ENCODE measurements at places on chromosomes 3 and 15.

DNA sequence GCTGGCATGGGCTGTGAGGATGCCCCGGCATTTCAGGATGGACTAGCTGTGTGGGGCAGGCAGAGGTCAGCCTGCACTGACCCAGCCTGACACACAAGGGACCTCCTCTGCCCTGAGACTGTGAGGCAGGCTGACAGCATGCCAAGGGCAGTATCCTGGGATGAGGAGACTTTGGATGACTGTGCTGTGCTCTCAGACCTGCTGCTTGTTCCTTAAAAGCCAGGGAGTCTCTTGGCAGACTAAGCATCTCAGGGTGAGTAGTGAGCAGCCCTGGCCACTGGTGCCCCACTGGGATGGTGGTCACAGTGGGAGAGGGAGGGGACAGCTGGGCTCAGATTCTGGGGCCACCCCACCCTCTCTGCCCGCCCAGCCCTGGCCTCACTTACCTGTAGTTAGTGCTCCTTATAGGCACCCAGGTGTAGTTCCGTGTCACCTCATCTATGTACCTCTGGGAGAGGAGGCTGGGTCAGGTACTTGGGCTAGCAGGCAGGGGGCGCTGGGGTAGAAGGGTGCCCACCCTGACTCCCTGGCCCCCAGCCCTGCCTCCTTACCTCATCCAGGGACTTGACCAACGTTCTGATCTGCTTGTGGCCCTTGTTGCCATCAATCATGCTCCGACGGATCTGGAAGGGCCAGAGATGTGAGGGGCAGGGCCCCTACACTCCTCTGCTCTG is 16.1 kb upstream of the TMEM115 start:
- DNase-seq: no peak

GRCh38 chr3:64650096-64650622 is 37.6 kb downstream of the ADAMTS9 start:
- no peak for DNase-seq

- DNase-seq: no peak
Measured at GRCh38 chr15:58568157-58568571, 136.4 kb downstream of the LIPC start.

DNA sequence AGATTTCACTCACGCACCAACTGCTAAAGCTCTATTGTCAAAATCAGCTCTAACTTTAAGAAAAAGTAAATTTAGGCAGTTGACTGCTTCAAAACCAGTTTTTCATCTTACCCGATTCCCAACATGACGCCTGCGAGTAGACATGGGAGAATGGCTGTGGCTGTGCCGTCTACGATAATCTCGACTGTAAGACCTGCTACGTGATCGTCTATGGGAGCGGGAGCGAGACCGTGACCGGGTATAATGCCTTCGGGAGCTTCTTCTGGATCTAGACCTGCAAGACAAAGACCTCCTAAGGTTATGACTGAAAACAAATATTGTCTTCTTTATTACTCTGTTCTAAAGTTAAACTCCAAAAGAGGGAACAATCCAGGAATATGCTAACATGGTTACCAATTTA is 12.5 kb downstream of the TRA2B start:
- no peak for DNase-seq

DNA sequence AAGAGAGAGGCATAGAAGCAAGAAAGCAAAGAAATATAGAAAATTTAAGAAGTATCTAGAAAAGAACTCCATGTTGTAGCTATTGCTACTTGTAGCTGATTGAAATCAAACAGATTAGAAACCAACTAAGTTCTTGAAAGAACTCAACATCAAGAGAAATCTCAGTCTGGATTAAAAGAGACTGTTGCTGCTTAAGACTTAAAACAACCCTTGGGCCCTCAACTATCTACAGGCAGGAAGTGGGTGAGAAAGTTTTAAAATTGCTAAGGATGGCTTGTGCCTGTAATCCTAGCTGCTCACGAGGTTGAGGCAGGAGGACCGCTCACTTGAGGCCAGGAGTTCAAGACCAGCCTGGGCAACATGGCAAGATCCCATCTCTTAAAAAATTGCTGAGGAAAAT is 39.3 kb upstream of the C15orf61 start:
- DNase-seq: no peak

DNA sequence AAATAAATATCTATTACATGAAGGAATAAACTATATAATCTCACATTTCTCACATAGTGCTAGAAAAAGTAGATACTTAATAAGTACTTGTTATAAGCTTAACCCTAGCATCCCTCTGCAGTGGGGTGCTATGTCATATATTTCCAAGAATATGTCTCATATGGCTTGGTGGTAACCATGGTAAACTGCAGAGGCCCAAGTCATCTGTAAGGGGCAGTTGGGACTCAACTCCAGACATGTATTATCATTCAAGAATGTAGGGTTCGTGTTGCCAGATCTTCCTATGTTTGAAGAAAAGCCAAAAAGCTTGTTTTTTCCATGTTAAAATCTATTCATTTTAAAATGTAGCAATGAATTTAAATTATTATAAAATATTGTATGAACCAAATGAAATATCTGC is 46.2 kb downstream of the ZNF385D start:
- no peak for DNase-seq

GRCh38 chr3:32706348-32707025 is 21.5 kb downstream of the CNOT10 start:
- no peak for DNase-seq

GRCh38 chr3:54665016-54665600 is 262.8 kb downstream of the LRTM1 start:
- no peak for DNase-seq

DNA sequence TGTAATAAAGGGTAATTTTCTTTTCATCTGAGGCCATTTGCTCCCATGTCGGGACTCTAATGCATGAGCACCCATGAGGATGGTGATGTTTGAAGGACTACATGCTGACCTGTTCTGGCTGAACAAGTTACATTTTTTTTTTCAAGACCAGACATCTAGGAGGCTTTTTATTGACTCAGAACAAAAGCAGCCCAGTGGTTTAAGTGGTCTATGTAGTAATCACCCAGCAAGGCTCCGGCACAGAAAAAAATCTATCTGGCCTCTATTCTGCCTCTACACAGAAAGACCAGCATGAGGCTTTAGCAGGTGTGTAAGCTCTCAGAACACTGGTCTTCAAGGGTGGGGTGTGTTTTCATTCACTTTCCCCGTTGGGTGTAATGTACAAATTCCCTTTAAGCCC is 95.1 kb upstream of the ZBED2 start:
- DNase-seq: no peak

- DNase-seq: peak; percentile 33
Measured at GRCh38 chr3:133038089-133038730, at the start of gene TMEM108. Gene TMEM108, plus strand, starts transcription at chr3:133038391.

DNA sequence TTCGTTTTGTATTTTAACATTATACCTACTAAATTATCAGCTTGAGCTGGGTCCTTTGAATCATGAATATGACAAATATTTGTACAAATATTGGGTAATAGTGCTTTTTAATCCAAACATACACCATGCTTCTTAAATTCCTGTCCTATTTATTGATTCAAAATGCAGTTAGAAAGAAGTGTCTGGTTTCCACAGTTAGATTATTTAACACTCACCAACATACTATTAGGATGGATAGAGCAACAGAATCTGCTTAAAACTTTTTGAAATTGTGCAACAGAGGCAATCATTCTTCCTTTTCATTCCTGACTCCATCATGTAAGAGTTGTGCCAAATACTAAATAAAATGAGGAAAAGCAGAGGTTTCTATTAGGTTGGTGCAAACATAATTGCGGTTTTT is 281.2 kb downstream of the LSAMP start:
- DNase-seq: no peak

DNA sequence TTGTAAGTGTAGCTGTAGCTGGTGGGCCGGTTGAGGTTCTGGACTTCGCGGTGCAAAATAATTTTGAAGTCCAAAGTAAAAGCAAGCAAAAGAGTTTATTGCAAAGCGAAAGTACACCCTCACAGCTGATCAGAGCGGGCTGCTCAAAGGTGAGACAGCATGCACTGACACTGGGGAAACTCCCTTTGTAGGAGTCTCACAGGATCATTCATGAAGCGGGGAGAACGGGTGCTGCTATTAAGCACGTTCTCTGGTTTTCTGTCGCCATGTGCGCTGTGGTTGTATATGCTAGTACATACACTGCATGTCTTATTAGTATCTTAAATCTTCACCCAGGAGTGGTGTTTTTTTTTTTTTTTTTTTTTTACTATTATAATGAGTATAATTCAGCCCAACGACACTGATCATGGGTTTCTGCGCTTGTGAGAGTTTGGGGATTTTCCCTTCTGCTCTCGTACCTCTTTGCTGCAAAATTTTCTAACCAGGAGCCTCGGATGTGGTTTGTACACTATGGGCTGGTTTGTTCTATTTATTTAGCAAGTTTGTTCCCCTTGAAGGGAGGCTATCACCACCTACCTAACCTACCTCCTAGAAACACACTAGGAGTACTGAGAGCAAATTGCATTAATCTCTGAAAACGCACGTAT is 1.4 kb upstream of the AP4E1 start:
- peak; percentile 73 for DNase-seq

DNA sequence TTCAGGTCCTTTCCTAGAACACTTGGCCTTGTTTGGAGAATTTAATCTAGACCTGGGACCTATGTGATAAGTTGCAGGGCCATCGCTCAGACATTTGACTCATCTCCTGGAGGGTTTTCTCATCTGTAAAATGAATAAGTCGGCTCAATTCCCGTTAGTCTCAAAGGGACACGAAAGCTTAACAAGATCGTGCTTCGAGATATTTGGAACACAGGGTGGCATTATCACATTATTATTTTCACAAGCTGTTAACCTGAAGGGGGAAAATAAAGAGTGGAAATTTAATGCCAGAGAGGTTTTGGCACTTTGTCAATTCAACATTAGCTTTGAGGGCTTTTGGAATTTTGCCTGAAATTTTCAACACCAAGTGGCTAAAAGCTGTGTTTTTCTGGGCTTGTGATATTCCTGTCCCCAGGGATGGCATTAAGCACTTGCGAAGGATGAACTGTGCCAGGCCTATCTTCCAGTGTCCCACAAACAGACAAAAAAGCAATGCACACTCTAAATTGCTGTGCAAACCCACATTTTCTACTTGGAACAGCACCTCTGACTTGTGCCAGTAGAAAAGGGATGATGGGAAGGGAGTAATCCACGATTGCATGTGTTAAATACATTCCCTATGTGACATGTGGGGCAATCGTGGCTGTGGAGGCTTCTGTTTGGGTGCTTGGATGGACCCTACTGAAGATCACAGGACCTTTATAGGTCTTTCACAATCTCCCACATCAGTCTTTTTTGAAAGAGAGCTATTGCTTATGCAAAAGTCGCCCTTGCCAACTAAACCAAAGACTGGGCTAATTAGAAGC is 478.7 kb downstream of the MFSD1 start:
- DNase-seq: no peak

- DNase-seq: peak; percentile 70
Measured at GRCh38 chr3:115146418-115147328, at the start of gene ZBTB20. Gene ZBTB20, minus strand, starts transcription at chr3:115147288.

GRCh38 chr3:16186086-16186485 is 11.6 kb downstream of the GALNT15 start:
- DNase-seq: no peak

DNA sequence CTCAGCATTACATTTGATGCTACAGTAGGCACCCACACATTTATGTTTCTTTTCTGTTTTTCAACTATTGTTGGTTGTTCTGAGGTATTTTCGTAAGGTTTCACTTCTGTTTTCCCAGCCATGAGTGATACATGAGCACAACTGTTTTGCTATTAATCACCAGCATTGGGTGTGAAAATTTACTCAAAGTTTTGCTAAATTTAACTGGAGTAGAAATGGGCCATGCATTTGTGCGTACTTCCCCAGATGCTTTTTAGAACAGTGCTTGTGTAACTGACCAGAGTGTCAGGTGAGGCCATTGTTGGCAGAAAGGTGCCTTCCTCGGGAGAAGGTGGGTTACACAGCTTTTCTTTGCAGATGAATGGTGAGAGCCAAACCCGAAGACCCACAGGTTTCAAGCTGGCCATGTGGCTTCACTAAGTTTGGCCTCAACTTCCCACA is 70.4 kb downstream of the ST6GAL1 start:
- DNase-seq: no peak

- no peak for DNase-seq
Measured at GRCh38 chr3:188534633-188535032, 380.7 kb downstream of the LPP start.

DNA sequence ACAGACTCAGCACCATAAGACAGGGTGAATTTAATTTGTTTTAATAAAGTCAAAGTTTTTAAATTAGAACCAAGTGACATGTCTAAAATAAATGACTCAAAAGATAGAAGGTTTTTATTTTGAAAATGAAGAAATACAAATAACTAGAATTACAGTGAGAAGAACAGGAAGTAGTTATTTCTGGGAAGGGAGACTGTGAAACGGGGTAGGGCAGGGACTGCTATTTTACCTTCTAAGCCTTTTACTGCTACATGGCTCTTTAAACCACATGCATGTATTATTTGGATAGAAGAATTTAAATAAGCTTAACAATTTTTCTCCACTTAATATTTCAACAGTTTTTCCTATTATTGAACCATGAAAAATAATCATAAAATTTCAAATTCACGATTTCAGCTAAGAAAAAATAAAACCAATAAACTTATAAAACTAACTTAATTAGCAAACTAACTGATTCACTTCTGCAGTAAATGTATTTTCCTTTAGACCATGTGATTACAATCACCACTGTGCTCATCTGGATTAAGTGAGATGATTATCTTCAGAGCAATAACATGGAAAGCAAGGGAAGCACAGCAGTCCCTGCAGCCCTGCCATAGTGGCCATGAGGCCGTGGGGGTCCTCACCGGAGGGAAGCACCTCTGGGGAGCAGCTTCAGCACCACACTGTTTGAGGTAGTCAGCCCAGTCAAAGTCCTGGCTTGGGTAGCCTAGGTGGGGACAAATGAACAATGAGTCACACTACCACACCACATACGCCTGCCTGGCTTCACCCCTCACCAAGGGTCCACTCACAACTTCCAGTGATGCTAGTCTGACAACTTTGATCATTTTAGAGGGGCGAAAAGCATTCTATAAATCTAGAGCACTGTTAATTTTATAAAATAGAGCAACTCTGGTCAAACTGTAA is 28.3 kb upstream of the STIMATE start:
- no peak for DNase-seq

- no peak for DNase-seq
Measured at GRCh38 chr15:60442763-60443162, 36.2 kb downstream of the ICE2 start.

DNA sequence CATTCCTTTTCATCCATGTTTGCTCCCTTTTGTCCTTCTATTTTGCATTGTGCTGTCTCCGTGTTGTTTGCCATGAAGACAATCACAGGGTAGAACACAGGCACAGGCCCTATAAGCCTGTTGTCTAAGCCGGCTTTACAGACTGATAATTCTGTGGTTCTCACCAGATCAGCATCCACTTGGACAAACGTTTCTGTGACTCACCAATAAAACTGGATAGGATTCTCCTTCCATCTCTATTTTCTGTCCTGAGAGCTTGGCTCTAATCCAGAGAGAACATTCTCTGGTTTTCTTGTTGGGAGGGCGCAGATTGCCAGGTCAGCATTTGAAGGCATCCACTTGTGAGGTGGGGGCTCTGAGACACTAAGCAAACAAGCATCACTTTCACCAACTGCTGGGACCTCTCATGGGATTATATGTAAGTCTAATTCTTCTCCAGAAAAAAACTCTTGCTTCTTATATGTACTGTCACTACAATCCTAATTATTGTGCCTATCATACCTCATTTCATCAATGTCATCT is 101.6 kb downstream of the ERC2 start:
- no peak for DNase-seq

- no peak for DNase-seq
Measured at GRCh38 chr3:4829031-4829394, 150.2 kb upstream of the BHLHE40 start.
